ENCODE measurements at places on chromosomes 12 and 14.

DNA sequence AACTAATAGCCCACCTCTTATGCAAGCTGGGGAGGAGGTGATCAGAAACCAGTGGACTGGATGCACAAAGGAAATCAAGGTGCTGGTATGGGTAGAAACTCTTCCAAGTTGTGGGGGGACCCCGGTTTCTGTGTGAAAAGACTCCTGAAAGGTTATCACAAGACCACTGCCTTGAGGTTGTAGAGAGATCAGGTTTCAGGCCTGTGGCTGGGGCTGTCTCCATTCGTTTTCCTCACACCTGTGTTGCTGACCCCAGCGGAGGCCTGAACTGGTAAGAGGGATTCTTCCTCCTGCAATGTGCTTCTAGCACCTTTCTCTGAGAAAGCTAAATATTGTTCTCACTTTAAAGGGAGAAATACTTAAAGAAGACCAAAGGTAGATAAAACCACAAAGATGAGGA lies 9.3 kb upstream of the OR4K5 start:
- DNase-seq, result no peak

GRCh38 chr14:51447411-51447810 lies 204.3 kb upstream of the FRMD6 start:
- no peak for DNase-seq

DNA sequence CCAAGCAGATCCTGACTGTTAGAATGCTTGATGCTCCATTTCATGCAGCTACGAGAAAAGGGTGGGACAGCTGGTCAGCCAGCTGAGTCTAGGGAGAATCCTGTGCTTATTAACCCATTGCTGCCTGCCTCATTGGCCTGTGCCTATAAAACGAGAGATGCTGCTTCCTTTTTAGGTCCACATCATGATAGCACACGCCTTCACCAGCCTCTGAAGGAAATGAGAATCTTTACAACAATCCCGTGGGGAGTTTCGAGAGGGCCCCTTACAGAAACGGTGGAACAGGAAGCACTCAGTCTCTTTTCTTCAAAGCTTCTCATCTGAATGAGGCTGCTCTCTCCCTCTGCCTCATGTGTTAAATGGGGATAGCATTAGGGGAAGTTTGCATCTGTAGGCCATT lies 147.3 kb upstream of the RFLNA start:
- DNase-seq, result no peak

DNA sequence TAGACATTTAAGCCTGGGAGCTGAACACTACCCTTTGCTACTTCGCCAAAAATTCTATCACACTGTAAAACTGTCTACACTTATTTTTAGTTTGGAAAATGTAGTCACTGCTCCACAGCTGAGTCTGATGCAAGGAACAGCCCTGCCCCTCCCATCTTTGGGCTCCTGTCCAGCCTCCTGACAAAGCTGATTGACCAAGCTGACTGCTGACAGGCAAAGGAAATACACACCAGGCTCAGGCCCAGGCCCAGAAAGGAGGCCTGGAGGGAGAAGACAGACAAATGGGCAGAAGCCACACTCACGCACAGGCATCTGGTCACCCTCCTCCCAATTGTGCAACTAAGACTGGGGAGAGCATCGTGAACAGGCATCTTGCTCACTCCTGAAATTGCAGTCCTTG lies 55.3 kb downstream of the ISCA2 start:
- DNase-seq, result no peak

GRCh38 chr14:59199205-59199604 lies 10.7 kb downstream of the DAAM1 start:
- no peak for DNase-seq

DNA sequence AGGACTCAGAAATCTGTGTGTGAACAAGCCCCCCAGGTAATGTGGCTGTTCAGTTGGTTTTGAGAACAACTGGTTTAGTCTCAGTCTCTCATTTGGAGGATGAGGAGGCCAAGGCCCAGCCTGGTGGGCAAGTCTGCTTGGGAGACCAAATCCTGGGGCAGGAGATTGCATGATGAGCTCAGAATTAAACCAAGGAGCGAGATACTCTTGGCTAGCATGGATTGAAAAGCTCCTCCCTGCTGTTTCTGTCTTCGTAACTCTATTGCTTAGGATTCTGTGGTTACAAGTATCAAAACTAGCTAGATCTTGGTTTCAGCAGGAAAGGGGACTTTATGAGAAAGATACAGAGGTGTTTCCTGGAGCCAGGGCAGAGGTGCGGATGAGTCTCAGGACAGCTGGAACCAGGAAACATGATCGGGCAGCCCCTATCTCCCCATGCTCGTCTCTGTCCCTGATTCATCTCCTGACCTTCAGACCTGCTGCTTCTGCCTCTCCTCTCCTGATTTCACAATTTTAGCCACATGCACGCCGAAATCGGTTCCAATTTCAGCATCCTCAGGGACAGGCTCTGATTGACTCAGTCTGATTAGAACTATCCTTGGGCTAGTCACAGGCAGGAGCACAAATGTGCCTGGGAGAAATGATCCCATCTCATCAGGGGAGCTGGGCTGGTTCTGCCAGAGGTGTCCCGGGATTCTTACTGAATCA lies 40.2 kb upstream of the RIN3 start:
- DNase-seq, result no peak

GRCh38 chr12:94725375-94726168 lies 75.2 kb upstream of the TMCC3 start:
- no peak for DNase-seq

DNA sequence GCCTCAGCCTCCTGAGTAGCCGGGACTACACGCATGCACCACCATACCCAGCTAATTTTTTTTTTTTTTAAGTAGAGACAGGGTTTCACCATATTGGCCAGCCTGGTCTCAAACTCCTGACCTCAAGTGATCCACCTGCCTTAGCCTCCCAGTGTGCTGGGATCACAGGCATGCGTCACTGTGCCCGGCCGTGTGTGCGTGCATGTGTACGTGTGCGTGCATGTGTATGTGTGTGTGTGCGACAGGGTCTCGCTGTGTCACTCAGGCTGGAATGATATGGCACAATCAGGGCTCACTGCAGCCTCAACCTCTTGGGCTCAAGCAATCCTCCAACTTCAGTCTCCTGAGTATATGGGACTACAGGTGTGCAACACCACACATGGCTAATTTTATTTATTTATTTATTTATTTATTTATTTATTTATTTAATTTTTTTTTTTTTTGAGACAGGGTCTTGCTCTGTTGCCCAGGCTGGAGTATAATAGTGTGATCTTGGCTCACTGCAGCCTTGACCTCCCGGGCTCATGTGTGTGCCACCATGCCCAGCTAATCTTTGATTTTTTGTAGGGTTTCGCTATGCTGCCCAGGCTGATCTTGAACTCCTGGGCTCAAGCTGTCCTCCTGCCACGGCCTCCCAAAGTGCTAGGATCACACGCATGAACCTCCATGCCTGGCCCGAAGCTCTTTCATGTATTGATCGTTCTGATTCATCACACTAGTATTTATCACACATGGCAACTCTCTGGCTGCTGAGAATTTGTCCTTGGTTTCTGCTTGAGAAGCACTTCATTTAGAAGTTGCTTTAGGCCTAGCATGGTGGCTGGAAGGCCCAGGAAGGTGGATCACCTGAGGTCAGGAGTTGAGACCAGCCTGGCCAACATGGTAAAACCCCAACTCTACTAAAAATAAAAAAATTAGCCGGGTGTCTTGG lies 35.9 kb upstream of the CLIP1 start:
- DNase-seq, result no peak

DNA sequence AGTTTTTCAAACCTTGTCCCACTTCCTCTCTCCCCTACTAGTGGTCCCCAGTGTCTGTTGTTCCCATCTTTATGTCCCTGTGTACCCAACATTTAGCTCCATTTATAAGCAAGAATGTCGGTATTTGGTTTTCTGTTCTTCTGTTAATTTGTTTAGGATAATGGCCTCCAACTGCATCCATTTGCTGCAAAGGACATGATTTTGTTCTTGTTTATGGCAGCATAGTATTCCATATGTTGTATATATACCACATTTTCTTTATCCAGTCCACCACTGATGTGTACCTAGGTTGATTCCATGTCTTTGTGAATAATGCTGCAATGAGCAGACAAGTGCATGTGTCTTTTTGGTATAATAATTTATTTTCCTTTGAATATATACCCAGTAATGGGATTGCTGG lies 52.2 kb downstream of the FAM186A start:
- DNase-seq, result no peak

DNA sequence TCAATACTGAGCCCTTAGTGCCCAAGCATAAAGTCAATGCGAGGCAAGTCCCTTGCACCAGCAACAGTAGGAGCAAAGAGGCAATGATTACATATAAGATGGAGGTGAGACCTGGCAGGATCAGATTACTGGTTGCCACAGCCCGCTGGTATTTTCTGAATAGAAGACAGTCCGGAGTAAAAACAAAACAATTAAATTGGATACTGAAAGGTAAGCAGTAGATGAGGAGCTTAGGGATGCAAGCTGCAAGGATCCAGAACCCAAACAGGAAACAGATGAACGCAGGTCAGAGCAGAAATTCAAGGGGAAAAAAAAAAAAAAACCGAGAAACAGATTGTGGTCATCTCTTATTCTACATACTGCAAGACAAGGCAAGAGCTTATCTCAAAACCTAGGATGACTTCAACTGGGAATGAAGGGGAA lies 119.6 kb downstream of the MED13L start:
- no peak for DNase-seq

DNA sequence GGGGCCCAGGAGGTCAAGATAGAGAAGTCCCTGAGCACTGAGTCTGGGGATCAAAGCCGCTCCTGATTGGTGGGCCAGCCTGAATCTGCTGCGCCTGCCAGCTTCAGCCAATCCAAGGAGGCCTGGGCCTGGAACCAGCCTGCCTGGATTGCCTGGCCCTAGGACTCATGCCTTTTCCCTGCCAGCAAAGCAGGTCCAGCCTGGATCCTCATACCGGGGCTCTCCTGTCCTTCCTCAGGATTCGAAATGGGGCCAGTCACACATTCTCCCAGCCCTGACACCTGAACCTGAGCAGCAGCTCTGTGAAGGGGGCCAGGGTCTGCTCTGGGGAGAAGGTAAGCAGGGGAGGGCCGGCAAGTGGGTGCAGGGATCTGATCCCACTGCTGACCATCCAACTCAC lies 81.9 kb downstream of the NINJ2 start:
- DNase-seq, result no peak

DNA sequence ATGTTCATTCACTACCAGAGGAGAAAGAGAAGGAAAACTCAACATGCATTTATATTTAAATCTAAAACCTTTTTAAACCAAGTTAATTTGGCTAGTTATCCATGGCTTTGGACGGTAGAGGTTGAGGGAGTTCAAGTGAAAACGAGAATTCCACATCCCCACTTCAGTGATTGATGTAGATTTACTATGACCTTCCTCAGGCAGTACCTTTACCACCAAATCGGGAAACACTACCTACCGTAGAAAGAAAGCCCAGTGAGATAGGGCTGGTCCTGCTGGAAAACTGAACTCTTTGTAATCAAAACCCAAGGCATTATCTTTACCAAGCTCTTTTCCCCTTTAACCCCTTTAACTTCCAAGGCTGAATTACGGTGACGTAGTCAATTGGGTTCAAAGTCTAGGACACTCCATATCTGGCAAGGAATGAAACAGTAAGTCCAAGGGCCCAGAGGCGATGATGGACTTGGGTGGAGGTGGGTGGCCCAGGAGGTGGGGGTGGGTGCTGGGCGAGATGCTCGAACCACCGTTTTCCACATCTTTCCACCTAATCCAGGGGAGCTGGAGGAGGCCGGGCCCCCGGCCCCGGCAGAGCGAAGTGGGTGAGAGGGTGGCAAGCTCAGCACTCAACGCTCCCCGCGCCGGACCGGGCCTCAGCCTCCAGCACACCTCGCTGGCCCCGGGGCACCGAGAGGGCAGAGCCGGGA lies 618 bp downstream of the SEC23A start:
- DNase-seq, result no peak

DNA sequence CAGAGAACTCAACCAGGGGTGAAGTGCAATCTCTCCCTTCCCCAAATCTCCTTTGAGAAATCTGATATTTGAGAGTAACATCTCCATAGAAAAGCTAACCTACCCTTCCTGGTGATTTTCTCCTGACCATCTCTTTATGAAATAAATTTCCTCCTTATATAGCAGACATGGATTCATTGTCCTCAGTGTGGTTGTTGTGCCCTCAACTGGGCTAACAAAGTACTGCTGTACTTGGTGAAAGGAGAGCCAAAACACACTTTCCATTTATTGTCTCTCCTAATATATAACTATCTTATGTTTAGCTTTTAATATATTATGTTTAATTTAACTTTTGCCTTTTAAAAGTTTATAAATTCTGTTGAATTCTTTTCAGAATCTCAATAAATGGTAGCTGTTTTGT lies 65.1 kb upstream of the SLCO1B1 start:
- DNase-seq, result no peak

DNA sequence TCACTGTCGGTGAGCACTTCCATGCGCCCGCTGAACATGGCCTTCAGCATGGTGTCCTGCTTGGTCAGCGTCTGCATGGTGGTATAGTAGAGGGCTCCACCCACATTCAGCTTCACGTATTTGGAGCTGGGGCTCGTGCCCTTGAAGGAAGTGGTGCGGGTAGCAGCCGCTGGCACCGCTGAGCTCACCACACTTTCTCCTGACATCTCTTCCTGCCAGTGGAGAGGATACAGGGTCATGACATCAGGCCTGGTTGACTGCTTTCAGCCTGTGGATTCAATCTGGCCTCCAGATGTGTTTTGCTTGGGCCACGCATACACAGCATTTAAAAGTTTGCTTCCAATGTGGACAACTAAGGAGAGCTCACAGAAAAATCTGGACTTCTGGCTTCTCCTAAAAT lies 7.6 kb downstream of the KCTD10 start:
- DNase-seq, result no peak

DNA sequence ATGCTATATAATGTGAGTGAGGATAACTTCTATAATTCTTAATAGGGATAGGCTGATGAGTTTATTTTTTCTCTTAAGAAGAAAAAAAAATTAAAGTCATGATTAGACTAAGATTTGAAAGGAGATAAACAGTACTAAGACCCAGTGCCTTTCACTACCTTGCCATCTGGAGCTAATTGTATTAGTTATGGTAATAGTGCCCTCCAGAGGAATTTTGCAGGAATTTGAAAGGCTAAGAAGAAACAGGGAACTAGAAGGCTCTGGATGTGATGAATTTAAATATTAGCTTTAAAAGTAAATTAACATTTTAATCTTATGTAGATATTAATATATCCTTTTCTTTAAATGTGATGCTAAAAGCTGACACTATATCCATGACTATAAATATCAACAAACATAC lies 36.6 kb upstream of the PIK3C2G start:
- no peak for DNase-seq

DNA sequence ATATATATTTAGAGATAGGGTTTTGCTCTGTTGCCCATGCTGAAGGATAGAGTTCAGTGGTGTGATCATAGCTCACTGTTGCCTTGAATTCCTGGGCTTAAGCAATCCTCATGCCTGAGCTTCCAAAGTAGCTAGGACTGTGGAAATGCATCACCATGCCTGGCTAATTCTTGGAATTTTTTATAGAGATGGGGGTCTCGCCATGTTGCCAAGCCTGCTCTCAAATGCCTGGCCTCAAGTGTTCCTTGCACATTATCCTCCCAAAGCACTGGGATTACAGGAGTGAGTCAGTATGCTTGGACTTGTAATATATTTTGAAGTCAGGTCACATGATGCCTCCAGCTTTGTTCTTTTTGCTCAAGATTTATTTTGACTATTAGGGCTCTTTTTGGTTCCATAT lies 178.0 kb downstream of the RPAP3 start:
- DNase-seq, result no peak

- no peak for DNase-seq
Measured at GRCh38 chr14:94079891-94080620, 946 bp downstream of the DDX24 start.

Measured in left forelimb (tissue), 1 donor.